SK-N-MC (cell line): ENCODE measurements at places on chromosomes 4 and X.

DNA sequence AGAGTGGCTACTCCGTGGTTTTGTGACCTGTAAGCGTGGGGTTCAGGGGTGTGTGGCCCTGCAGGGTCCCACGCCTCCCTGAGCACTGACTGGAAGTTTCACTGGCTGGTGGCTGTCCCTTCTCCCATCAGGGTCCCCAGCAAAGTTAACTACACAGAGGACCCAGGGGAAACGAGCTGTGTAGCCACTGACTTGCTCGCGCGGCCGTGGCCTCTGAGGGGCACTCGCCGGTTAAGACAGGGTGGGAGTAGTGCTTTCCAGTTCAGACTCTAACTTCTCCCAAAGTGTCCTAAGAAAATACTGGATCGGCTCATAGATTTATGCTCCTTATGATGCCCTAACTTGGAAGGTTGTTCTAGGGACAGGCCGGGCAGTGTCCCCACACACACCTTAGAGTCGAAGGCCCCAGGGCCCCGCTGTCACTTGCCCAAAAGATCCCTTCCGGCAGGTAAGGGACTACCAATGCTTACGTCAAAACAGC is 28.2 kb downstream of the NELFA start:
- DNase-seq = no peak

- DNase-seq = no peak
These were observed 30.9 kb upstream of the SPOCK3 start for GRCh38 chr4:167265231-167265630.

GRCh38 chr4:74654230-74654681 is 140.1 kb downstream of the BTC start:
- no peak for DNase-seq

DNA sequence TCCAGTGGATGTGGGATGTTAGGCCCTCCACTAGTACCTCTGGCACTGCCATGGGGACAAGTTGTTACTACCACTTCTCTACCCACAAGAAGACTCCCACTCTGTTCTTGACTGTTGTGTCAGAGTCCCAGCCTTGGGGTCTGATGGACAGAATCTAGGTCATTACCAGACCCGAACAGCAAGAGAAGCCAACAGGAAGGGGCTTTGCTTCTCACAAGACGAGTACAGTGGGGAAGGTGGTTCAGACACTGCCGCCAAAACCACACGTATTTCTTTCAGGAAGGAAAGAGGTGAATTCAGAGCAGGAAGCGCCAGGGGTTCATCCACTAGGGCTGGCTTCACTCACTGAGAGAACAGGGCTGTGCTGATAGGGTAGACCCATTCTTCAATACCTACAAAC is 161.3 kb upstream of the KIT start:
- DNase-seq = no peak

DNA sequence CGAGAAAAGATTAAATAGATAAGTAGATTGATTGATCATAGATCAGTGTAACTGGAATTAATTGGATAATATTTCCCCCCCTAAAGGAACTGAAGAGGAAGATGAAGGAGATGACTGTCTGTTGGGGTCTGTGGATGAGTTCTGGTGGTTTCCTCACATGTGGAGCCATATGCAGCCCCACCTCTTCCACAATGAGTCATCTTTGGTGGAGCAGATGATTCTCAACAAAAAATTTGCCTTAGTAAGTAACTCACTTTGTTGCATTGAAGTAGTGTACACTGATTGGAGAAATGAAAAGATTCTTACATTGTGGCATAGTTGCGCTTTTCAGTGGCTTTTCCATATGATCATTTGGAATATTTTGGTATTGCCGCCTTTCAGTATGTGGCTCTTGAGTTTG is 80.4 kb downstream of the NDST3 start:
- DNase-seq = no peak

DNA sequence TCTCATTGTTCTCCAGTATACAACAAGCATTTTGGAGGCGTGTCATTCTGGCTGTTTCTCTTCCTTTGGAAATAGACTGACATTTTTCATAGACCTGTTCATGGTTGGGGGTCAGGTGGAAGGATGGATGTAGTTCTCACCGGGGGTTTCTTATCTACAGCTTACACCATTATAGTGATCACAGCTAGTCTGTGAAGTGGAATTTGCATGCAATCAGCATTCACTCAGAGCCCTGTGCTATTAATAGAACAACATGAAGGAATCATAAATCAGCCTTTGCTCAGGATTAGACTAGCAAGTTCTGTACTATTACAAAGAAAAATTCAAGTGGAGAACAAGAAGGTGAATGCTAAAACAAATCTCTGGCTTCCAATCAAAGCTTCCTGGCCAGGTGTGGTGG is 132.6 kb upstream of the PUDP start:
- DNase-seq = no peak

- DNase-seq = no peak
These were observed at the start of gene DRP2 for GRCh38 chrX:101219116-101219863. Gene DRP2 (plus strand): TSS chrX:101219786. CDS start chrX:101231648, 11,862 bp downstream.

GRCh38 chr4:104971462-104971861 is 175.2 kb upstream of the TET2 start:
- DNase-seq = no peak

- no peak for DNase-seq
These were observed 28.3 kb upstream of the GUCY1A1 start for GRCh38 chr4:155638195-155638965.

DNA sequence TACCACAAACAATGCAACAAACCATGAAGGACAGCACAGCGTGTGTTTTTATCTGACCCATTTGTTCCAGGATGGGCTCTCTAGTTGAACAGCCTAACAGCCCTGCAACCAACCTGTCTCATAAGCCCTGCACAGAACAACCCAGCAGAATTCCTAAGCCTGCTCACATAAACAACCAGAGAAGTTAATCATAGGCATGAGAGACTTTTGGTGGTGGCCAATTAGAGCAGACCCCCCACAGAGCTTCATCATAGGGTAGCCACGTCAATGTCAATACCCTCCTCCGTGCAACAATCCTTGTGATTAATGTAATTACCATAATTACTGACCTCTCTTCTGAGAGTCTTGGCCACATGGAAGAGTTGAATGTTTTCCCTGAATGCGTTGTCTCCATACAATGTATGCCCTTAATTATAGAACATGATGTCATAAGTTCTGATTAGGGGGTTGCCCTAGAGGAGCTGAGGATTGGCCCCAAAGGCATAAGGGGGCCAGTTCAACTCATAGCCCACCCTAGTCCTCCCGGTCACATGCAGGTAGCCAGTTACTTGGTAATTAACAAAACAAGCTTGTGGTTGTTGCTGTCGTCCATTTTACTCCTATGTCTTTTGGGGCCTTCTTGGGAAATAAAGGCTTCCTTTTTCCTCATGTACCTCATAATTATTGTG is 92.7 kb downstream of the SYNPO2 start:
- DNase-seq = no peak

DNA sequence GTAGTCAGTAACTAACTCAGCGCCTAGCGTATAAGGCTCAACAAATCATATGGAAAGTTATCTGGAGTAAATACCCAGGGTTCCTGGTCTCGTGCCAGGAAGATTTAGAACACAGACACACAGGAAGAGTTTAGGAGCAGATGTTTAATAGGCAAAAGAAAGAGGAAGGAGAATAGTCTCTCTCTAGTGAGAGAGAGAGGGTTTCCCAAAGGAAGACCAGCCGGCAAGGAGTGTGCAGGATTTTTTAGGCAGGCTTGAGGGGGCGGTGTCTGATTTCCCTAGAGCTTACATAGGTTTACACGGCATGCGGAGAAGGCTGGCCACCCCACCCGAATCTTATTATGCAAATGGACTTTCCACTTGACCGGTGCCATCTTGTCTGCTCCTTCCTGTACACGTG is 284.0 kb upstream of the FRG1 start:
- DNase-seq = no peak

DNA sequence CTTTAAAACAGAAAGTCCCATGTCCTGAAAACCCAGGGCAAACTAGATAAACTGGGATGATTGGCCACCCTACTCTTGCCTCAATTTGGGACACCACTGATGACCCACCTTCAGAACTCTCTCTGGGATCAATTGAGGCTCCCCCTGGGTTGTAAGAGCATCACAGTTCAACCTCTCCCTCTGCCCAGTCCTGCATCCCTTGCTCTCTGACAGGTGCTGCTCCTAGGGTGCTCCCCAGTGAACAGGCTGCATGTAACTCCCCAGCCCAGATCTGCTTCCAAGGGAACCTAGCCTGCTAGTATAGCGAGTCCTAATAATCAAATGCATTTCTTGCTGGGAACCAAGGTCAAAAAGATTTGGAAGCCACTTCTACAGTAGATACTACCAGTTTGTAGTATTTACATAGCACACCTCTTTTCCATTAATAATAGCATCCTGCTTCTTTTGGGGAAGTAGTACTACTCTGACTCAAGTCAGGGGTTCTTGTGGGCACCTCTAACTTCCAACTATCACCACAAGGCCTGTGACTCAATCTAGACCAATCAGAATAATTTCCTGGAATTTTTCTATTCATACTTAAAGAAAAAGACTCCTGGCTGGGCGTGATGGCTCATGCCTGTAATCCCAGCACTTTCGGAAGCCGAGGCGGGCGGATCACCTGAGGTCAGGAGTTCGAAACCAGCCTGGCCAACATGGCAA is 42.1 kb upstream of the SPINK2 start:
- DNase-seq = no peak

DNA sequence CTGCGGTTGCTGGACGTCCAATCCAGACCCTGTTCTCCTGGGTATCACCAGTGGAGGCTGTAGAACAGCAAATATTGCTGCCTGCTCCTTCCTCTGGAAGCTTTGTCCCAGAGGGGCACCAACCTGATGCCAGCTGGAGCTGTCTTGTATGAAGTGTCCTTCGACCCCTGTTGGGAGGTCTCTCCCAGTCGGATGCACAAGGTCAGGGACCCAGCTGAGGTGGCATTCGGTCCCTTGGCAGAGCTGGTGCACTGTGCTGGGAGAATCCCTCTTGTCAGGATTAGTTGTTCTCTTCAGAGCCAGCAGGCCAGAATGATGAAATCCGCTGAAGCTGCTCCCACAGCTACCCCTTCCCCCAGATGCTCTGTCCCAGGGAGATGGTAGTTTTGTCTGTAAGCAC is 110.3 kb upstream of the ZXDB start:
- no peak for DNase-seq

DNA sequence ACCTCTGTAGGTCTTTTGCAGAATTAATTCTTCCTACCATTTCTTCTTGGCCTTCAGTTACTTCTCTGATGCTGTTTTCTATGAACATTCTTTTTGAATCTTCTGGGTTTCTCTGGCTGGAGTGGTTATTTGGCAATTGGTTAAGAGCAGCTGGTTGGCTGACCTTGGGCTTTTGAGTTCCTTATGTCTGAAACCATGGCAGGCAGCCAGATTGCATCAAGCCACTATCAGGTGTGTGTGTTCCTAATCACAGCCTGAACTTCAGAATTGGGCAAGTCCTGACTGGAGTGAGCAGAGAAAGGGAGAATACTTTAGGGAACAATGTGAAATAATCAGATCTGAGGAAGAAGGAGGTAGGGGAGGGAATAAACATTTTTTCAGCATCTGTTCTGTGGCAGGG is 90.2 kb downstream of the ARHGAP10 start:
- no peak for DNase-seq

GRCh38 chr4:96833831-96834230 is 993.9 kb downstream of the PDHA2 start:
- DNase-seq = no peak

- no peak for DNase-seq
These were observed 74.7 kb upstream of the TBL1X start for GRCh38 chrX:9390121-9390520.

DNA sequence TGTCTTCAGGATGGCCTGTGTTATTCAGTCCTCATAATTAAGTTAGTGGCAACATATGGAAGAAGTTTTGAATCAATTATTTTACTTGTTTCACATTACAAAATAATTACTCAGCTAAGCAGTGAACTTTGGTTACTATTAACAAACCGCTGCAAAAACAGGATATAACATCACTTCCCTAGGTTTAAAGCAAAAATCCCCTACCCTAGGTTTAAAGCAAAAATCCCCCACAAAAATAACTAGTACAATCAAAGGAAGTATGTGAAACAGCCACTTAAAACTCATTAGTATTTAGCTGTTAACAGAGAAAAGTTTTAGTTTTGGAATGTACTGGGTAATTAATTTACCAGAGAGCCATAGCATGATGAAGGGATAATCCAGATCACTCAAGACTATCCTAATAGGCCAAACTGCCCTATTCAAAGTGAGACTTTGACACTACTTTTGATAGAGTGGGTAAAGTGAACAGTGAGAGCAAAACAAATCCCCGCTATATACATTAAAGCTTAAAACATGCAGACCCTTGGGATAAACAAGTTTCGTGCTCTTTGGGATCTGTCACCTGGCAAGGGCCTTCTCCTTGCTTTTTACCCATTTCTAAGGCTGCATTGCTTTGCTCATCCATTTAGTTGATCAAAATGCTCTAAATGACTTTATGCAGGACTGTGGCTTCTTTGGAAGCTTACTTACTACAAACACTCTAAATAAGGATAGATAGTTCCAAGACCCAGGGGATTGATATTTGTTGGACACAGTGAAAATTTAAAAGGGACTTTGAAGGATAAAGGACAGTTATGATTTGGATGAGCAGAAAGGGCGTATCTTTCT is 36.4 kb upstream of the GPR174 start:
- DNase-seq = no peak

DNA sequence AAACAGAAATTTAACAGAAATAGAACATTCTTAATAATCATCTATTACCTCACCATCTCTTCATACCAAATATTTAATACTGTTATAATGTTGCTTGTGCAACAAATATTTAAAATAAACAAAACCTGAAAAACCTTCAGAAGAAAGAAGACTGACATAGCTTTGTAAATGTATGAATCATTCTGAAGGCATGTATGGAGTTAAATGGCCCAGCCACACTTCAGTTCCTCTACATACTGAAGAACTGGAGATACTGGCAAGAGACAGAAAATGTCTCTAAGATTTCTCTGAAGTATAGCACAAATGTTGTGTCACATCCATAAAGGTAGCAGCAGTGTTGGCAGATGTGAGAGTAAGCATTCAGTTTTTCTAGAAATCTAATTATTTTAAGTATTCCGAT is 275.3 kb upstream of the FGF13 start:
- DNase-seq = no peak

- no peak for DNase-seq
These were observed 319 bp upstream of the MAGEH1 start for GRCh38 chrX:55451626-55451989.

- no peak for DNase-seq
These were observed 97.6 kb downstream of the CPE start for GRCh38 chr4:165476214-165477098.

DNA sequence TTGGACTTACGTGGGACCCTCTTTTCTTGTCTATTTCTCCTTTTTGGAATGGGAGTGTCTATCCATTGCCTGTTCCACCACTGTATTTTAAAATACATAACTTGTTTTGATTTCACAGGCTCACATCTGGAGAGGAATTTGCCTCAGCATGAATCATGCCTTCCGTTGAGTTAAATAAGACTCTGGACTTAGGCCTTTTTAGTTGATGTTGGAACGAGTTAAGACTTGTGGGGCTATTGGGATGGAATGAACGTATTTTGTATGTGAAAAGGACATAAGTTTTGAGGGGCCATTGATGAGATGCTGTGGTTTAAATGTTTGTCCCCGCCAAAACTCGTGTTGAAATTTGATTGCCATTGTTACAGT is 66.2 kb downstream of the BEX3 start:
- no peak for DNase-seq

- no peak for DNase-seq
These were observed 83.1 kb downstream of the FAM53A start for GRCh38 chr4:1600811-1601532.
